ENCODE measurements at places on chromosomes 7 and 10. TPM values are rescaled to one million over a fixed set of nuclear protein-coding genes. Genes with fewer than 3 reads are reported as not detected.

Gene DDX21
- total RNA-seq = 96.7 TPM

Gene CADPS2
- 0.13 TPM for total RNA-seq

Gene IFT22
- 44.5 TPM for total RNA-seq

Gene UPK3BL2
- total RNA-seq = 4.3 TPM

Gene GIMAP1
- not detected for total RNA-seq

Gene OPALIN
- not detected for total RNA-seq

Measured in LHCN-M2 (cell line).